ENCODE measurements at places on chromosomes 5 and 9.

- no peak for DNase-seq
These were observed 327.4 kb downstream of the SH3GL2 start for GRCh38 chr9:17906176-17906840.

GRCh38 chr5:404666-405241, 38.2 kb upstream of the EXOC3 start:
- no peak for DNase-seq

DNA sequence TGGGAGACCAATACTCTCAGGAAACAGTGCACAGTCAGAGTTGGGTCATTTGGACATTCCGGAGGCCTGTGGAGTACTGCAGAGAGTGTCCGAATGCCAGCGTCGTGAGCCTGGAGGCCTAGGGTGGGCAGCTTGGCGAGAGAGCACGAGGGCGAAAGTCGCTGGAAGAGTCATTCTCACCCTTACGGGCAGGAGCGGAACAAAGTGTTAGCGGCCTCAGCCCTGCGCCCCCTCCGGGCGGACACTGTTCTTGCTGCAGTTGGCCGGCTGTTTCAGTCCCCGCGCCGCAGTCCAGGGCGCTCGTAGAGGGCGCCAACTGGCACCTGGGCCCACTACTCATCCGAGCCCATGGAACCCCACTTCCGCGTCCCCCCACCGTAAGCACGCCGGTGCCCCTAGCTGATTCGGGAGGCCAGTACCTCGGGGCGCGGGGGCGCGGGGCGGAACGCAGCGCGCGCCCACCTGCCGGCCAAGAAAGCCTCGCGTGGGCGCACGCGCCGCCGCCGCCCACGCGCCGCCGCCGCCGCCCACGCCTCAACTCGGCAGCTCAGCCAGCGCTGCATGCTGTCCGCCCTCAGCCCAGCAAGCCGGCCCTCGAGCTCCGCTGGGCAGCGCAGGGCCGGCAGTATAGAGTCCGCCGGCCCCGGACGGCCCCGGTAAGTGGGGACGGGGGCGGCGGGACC, 99.7 kb upstream of the CCL21 start:
- no peak for DNase-seq

- peak; percentile 18 for DNase-seq
These were observed 696 bp downstream of the ZFP62 start for GRCh38 chr5:180860273-180860886.

- DNase-seq, result no peak
These were observed 132.3 kb downstream of the UNC13B start for GRCh38 chr9:35294066-35294465.

GRCh38 chr5:146016764-146017484, 80.5 kb downstream of the SH3RF2 start:
- DNase-seq, result no peak

DNA sequence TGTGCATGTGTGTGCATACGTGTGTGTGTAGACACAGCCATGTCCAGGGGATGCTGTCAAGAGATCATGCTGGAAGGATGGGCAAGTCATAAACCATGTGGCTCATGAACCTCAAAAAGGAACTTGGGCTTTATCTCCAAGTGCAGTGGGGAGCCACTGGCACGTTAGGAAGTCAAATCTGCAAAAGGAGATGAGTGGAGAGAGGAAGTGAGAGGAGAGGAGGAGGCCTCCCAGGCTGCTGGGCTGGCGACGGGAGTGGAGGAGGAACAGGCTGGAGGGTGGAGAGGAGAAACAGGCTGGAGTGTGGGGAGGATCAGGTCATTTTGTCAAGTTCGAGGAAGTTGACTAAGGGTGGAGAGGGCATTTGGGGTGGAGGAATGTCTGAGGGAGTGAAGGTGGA, 29.2 kb upstream of the TIFAB start:
- DNase-seq, result no peak

GRCh38 chr5:22709743-22710142, 143.4 kb downstream of the CDH12 start:
- DNase-seq, result no peak

DNA sequence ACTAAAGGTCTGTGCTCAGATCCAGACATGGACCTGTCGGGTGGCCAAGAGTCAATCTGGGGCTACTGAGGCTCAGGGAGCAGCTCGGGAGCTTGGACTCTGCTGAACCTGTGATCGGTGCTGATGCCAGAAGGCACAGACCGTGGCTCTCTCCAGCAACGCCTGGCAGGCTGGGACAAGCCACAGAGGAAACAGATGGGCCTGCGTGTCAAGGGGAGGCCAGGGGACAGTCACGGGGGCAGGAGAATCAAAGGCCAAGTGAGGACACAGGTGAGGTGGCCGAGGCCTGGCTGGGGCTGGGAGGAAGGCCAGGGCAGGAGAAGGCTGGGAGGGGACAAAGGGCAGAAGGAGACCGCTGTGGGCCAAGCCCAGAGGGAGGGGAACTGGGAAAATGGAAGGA, 43.4 kb downstream of the EPB41L4B start:
- DNase-seq, result no peak

DNA sequence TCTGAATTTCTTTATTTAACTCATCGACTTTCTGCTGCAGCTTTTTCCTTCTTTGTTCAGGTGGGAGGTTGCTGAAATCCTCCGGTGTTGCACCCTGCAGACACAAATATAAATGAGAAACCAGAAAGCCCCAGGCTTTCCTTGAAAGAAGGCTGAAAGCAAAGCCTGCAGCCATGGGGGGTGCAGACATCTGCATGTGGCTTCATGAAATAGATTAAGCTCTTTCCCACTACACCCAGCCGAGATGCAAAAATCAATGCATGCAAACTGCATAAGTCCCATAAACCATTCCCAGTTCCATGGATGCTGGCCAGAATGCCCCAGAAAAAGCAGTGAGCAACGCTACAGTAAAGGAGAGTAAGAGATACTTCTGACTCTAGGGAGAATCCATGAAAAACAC, 73.6 kb downstream of the USP20 start:
- no peak for DNase-seq

GRCh38 chr9:20236676-20237075, 385.6 kb downstream of the MLLT3 start:
- no peak for DNase-seq

DNA sequence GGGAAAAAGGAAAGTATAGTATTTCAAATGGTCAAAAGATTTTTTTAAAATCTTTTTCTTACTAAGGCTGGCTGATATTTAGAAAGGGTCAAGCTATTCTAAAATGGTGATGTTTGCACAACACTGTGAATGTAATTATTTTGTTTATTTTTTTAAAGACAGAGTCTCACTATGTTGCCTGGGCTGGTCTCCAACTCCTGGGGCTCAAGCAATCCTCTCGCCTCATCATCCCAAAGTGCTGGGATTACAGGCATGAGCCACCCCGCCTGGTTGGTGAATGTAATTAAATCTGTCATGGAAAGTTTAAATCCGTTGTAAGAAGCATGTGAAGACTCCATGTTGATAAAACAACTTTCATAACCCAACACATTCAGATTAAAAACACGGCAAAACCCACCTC, 2.6 kb downstream of the UBTD2 start:
- no peak for DNase-seq

- DNase-seq, result no peak
These were observed 319.0 kb upstream of the CDH6 start for GRCh38 chr5:30874241-30875034.

- no peak for DNase-seq
These were observed 57.2 kb upstream of the DHFR start for GRCh38 chr5:80711938-80712337.

DNA sequence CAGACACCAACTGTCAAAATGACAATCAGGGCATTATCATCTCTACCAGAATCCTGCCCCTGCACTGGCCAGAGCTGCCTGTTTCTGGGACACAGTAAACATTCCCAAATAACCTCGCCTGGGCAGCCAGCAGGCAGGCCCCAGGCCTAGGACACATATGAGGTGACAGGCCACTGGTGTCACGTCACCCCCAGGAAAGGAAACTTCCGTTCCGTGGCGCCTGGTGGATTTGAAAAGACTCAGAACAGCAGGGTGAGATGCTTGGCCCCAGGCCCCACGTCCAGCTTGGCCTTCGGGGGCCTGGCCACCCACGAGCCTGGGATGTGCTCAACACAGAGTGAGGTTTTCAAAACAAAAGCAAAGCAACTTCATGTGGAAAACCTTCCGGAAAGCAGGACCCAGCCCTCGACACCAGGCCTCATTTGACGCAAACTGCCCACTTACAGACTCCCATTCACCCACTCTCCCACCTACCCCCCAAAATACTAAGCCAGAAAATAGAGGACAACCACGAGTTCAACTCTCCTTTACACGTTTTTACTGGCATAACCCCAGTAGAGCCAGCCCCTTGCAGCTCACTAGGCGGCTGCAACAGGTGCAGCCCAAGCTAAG, 1.2 kb downstream of the SEMA4D start:
- DNase-seq, result no peak

GRCh38 chr9:101375546-101375945, 9.3 kb downstream of the BAAT start:
- no peak for DNase-seq

DNA sequence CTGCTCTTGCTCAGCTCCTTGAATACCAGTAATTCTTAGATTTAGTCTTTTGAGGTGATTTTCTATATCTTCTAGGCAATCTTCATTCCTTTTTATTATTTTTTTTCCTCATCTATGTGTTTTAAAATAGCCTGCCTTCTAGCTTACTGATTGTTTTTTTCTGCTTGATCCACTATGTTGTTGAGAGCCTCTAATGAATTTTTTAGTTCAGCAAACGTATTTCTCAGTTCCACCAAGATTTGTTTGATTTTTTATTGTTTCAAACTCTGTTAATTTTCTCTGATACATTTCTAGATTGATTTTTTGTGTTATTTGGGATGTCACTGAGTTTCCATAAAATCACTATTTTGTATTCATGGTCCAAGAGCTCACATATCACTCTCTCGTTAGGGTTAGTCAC, 9.5 kb downstream of the POLK start:
- no peak for DNase-seq

DNA sequence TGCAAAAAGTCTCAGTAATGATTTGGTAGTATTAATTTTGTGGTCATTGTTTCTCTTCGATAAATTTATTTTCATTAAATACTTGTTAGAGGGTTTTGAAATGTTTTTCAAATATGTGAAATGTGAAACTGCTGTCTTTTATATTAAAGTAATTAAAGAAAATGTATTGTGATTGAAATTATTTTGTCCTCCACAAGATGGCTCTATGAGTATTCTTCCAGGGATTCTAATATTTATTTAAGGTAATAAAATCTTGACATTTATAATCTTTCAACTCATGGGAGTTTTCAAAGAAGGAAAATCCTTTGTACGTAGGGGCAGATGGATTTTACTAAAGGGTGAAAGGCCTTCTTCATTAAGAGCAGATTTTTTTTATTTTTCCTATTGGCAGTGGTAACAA, 19.3 kb downstream of the ISOC1 start:
- DNase-seq, result no peak

DNA sequence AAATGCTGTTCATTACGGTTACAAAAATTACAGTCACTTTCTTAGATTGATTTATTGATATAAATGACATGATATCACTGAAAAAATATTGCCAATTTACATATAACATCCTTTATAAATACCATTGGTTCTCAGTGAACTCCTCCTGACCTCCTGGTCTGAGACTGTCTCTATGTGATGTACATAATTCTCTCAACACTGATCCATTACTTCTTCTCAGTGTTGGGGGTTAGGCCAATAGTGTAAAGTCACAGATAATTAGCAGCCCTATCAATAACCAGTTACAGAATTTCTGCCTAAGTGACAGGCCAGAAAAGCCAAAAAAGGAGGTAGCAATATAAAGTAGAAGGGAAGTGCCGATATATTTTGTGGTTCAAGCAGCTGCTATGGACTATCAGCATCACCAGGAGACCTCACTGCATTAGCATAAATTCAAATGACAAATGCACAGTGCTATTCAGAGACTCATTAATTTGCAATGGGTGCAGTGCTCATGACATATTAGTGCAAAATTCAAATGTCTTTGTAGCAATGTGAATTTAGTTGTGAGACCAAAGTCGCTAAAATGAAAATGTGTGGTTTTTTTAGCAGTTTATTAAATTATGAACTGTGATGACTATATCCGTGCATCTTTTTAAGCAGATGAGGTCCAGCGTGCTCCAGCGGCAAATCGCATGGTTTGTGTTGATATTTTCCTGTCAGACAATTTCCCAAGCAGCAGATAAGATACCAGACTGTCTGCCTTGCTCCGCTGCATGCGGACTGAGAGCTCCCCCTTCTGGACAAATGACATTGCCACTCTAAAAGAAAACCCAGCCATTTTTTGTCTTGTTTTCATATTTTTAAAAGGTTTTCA, 144.6 kb downstream of the CETN3 start:
- DNase-seq, result peak; percentile 13

DNA sequence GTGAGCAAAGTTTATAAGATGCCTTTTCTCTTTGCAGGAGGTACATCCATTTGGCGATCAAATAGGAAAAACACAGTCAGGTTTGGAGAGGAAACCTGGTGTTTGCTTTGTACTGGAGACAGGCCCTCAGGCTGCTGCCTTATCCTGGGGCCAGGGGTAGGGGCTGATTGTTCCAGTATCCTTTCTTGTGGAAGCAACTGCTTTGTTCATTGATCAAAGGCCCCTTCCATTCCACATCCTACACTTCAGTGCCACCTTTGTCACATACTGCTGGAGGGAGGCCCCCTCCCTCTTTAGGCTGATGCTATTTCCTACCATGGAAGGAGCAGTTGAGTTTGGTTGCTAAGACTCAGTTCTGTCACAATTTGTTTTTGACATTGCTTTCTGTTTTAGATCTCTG, 778.1 kb downstream of the TLR4 start:
- no peak for DNase-seq

- DNase-seq, result no peak
These were observed 26.5 kb downstream of the CEL start for GRCh38 chr9:133088146-133088750.

- DNase-seq, result no peak
These were observed 104.9 kb upstream of the RUSC2 start for GRCh38 chr9:35385042-35385441.

GRCh38 chr9:120736881-120737280, 22.6 kb upstream of the MEGF9 start:
- DNase-seq, result no peak

- no peak for DNase-seq
These were observed 47.2 kb downstream of the STK10 start for GRCh38 chr5:172140866-172141265.

- DNase-seq, result no peak
These were observed 81.0 kb downstream of the DCP2 start for GRCh38 chr5:113057557-113057984.

- no peak for DNase-seq
These were observed 94.8 kb upstream of the RAPGEF1 start for GRCh38 chr9:131834721-131835120.

DNA sequence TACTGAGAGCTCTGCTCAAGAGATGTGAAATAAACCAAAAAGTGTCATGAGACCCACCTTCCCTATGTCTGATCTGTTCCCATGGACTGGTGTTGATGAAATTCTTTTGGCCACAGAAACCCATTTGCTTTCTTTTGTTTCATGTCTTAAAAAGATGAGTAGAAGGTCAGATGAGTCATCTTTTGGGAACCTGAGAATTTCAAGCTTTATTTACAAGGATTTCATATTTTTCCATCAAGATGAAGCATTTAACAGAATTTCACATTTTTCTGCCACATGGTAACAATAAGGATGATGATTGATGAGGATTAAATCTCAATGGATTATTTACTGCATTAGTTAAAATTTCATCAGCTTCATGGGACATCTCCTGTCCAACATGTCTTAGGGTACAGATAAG, 337.8 kb downstream of the DEPDC1B start:
- no peak for DNase-seq
